ENCODE measurements at places on chromosomes 12 and 14. TPM values are rescaled to one million over a fixed set of nuclear protein-coding genes. Genes with fewer than 3 reads are reported as not detected.

Gene PRICKLE1
- polyA plus RNA-seq, result 3.9 TPM

Gene SPTB
- polyA plus RNA-seq, result 2.2 TPM

Gene POTEG
- polyA plus RNA-seq, result not detected

Gene AVPR1A
- polyA plus RNA-seq, result 4.5 TPM

Gene TNFAIP2
- 42.9 TPM for polyA plus RNA-seq

Gene SLCO1B3
- not detected for polyA plus RNA-seq

Gene KRT79
- polyA plus RNA-seq, result not detected

Gene EVL
- 54.8 TPM for polyA plus RNA-seq

Gene KRT72
- not detected for polyA plus RNA-seq

Gene MYF6
- not detected for polyA plus RNA-seq

Gene KLRC3
- not detected for polyA plus RNA-seq

Gene ADAM20
- not detected for polyA plus RNA-seq

Gene ARHGAP9
- 3.8 TPM for polyA plus RNA-seq

Gene SYCP3
- polyA plus RNA-seq, result 0.54 TPM

Gene CD163L1
- polyA plus RNA-seq, result 8.5 TPM

Gene RASAL1
- 23.5 TPM for polyA plus RNA-seq

Gene LBHD2
- 0.82 TPM for polyA plus RNA-seq

Gene TAS2R46
- not detected for polyA plus RNA-seq

Gene NDUFB1
- polyA plus RNA-seq, result 1,129 TPM

Gene DDX24
- 139 TPM for polyA plus RNA-seq

Gene HDAC7
- 35.0 TPM for polyA plus RNA-seq

Gene C1S
- polyA plus RNA-seq, result 81.2 TPM

Gene SLC7A8
- 210 TPM for polyA plus RNA-seq

Gene TESPA1
- not detected for polyA plus RNA-seq

Gene GUCY2C
- not detected for polyA plus RNA-seq

Gene VRTN
- not detected for polyA plus RNA-seq

Gene ADGRD1
- 1.7 TPM for polyA plus RNA-seq

Gene TSPAN19
- polyA plus RNA-seq, result 1.3 TPM

Gene DNAI7
- polyA plus RNA-seq, result 3.0 TPM

Gene GLIPR1L1
- not detected for polyA plus RNA-seq
